ENCODE measurements at places on chromosomes 3 and 15.

- no peak for DNase-seq
Measured at GRCh38 chr3:6860954-6861624, at the start of gene GRM7. Gene GRM7, plus strand, starts transcription at chr3:6861115.

DNA sequence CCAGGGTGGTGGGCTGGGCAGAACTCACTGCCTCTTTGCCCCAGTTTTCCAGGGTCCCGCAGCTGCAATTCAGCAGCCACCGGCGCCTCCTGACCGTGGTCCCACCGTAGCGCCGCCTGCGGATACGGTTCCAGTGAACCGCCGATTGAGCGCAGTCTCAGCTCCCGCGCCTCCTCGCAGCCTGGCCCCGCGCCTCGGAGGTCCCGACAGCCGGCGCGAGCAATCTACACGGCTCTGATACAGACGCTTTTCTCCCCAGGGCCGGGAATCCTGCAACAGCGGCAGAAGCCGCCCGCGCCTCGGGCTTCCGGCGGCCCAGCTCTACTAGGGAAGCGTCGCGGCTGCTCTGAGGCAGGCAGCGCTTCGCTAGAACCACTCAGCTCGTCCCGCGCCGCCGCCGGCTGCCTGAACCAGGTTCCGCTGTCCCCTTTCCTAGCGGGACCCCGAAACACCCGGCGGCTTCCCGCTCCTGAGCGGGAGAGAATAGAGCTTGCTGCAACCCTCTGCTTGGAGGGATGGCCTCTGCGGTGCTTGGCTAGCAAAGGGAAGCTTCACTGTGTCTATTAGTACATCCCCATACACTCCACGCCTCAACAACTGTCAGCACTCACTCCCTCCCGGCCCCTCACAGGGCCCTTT is 3.1 kb downstream of the FOXL2NB start:
- DNase-seq = no peak

GRCh38 chr3:36943601-36944000 is 1.3 kb downstream of the TRANK1 start:
- no peak for DNase-seq

GRCh38 chr3:149781211-149781610 is 11.1 kb downstream of the ANKUB1 start:
- DNase-seq = no peak

DNA sequence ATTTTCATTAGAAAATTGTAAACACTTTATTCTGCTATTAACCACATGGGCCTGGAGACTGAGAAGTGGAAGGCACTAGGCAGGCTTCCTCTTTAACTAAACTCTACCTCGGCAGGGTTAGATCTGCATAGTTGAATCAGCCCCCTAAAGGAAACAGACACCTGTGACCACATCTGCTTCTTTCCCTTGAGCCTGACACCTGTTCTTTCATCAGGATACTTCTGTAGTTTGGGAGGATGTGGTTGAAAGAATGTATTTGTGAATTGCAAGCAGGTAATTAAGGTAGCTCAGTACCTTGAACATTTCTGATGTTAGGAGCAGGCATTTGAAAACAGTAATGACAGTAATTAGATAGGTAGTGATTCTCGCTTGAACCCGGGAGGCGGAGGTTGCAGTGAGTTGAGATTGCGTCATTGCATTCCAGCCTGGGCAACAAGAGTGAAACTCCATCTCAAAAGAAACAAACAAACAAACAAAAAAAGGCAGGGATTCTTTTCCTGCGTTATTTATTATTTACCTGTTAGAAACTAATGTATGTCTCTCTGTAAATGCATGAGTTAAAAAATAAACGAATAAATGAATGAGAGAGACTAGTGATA is 468.5 kb downstream of the NLGN1 start:
- no peak for DNase-seq

DNA sequence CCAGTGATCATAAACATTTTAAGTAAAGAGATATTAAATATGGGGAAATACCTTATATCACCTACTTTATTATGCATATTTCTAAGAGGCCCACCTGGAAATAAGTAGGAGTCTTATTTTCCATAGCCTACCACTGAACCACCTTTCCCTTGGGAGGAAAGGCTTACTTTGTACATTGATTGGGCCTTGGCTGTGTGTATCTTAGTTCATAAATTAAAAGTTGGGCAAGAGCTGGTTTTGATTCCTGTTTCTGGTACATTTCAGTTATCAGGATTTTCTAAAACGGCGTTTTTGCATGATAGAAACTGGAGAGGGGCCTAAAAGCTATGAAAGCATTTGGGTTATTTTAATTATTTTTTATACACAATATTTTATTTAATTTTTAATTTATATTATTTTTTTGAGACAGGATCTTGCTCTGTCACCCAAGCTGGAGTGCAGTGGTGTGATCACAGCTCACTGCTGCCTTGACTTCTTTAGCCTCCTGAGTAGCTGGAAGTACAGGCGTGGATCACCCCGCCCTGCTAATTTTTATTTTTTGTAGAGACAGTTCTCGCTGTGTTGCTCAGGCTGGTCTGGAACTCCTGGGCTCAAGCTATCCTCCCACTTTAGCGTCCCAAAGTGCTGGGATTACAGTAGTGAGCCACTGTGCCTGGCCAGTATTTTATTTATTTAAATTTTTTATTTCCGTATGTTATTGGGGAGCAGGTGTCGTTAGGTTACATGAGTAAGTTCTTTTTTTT is 2.6 kb downstream of the GMPS start:
- DNase-seq = no peak

DNA sequence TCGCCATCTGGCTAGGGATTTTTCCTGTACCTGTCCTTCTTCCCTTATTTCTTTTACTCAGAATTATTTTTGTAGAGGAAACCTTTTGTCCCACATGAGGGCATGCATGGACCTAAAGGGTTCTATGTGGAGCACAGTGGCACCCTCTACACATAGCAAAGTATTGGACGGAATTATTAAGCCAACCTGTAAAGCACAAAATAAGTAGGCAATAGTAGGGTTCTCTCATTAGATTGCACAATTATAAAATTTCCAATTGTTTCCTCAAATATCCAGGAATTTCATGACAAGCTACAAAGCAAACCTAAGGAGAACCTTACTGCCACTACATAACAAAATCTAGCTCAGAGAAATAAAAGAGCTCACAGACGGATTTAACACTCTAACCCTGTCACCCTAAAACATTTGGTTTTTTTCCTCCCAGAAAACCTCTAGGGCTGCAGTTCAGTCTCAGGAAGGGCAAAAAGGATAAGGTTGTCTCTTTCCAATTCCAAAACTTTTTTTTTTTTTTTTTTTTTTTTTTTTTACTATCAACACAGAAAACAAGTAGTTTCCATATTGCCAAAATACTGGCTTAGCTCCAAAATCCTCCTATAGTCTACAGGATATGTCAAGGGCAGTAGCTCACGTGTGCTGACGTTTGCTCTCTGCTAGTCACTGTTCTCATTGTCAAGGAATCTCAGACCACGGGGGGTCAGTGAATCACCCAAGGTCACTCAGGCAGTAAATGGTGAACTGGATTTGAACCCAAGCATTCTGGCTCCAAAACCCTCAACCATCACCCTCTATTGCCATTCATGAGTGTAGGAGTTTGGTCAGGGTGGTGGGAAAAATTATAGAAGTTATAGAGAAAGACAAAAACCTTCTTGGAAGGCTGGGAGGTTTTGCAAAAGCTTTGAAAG is 52.3 kb downstream of the NCEH1 start:
- DNase-seq = no peak

GRCh38 chr3:4416427-4416945 is 50.6 kb downstream of the SUMF1 start:
- DNase-seq = no peak

DNA sequence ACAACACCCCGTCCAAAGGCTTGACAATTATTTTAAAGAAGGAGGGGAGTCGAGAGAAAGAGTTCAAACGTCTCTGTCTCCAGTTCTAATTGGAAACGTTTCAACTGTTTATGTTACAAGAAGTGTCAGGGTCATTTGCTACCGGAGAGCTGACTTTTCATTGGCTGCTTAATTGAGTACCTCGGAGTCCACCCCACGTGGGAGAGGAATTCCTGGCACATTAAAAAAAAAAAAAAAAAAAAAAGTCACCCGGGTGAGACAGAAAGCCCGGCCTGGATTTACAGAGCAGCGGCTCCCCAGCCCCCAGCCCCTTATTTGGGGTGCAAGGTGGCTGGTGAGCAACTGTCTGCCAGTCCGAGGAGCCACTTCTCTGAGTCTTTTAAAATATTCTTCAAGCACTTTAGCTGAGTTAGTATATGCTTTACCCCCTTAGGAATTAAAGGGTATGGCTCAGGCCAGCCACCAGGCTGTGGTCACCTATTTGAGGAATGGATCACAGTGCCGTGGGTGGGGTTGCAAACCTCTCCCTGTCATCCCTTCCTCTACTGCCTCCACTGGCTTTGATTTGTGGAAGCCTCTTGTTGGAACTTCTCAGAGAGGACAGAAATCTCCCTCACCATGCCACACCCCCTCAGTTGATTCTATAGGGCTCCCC is 3.9 kb upstream of the TLE3 start:
- DNase-seq = no peak

DNA sequence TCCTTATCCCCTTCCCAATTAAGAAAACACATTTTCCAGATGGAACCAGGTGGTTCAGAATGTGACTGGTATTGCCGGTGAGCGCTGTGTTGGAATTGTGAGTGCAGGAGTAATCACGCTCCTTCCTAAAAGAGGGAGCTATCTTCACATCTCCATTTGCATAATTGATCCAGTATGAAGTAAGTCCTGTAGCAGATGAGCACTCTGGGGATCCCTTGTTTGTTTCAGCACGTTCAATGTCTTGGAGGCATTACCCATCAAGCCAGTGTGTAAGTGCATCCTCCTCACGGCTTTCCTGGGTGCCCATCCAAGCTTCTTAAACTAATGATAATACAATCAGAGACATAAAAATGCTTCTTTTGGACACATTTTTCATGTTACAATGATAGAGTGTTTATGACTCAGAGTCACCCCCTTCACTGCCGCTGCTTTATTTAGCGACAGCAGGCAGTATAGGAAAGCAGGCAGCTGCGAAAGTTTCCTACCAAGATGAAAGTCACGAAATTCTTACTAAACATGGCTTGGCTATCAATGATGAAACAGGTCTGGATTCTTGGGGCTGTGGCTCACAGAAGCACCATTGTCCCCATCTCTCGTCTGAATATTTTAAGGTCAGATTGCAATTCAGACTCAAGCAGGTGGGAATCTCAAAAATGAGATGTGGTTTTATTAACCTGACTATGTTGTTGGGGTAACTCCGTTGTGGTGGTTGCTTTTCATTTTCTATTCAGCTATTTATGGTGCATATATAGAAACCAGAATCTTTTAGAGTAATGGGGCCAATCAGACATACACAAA is 346.3 kb upstream of the MDFIC2 start:
- DNase-seq = no peak

DNA sequence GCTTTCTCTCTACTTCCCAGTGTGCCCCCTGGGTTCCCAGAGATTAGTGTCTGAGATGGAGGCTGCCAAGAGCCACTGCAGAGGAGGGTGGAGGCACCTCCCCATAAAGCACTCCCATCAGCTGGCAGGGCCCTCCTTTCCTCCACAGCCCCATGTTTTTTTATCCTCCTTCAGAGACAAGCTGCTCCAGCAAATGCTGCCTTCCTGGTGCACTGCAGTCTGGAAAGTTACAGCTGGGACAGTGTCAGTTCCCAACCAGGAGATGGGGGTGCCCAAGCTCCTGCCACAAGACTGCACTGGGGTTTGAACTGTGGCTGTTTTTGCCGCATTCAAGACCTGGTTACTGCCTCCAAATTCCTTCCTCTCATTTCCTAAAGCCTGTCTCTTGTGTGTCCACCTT is 206.1 kb downstream of the CADPS start:
- no peak for DNase-seq

DNA sequence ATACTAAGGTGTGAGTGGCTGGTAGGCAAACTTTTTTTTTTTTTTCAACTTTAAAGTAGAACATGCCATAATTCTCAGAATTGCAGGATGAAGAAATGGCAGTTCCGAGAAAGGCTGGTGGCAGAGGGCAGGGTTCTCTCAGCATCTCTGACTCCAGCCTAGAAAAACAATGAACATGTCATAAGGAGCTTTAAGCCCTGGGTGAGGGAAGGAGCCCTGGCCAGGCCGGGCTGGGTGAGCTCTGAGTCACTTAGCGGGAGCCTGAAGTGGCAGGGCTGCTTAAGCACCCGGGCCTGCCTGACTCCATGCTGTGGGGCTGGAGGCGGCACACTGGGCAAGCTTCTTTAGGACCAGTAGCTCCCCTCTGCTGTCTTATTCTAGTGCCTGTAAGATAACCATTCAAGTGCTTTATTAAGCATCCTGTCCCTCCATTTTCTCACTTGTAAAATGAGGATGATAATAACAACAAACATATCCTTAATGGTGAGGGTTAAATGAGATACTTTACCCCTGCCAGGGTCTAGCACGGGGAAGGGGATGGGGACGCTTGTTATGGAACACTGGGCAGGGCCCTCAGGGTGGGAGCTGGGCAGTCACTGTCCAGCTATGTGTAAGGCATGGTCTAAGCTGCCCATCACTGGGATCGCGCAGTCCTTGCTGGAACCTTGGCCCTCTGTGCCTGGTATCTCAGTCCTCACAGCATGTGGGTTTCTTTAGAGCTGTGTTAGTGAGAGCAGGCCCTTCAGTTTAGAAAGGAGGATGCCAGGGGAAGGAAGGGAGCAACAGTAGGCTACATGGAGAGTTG is 18.4 kb downstream of the SMAD6 start:
- no peak for DNase-seq

- no peak for DNase-seq
Measured at GRCh38 chr3:61828184-61828874, 267.0 kb downstream of the PTPRG start.

DNA sequence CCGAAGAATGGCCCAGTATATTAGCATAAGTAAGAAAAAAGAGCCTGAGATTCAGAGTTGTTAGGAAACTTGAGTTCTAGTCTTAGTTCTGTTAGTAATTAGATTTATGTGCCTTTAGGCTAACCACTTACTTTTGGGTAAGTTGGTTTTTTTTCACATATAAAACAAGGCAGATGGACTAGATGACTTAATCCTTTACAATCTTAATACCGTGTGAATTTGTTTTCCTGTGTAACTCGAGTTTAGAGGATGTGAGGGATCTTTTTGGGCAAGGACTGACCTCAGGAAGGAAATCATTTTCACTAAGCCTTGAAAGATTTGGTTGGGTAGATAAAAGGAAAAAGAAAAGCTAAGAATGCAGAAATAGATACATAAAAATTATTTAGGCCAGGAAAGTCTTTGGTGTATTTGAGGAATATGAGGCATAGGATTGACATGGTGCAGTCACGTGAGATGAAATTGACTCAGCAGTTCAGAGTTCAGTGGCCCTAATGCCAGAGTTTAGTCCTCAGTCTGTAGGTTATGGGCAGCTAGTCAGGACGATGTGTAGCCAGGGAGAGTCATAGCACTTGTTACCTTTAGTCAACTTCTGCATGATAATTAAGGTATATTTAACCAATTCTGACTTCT is 34.6 kb downstream of the PAK2 start:
- DNase-seq = no peak

DNA sequence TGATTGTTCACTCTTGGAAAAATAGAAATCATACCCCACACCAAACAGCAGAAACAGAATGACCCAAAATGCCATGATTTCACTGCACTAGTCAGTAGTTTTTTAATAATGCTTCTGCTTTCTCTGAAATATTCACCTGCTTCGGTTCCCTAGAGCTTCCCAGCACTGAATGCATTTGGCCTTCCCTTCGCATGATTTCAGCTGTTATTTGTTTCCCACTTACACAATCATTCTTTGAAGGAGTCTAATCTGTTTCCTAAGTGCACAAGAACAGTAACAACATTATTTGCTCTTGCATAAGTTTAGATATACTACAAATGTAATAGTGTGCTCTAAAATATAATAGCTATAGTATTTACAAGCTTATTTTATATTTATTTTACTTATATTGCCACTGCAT is 178.7 kb downstream of the STAC start:
- DNase-seq = no peak

All from cortex of kidney (tissue), 1 donor.